ENCODE measurements at places on chromosomes 3 and 15. TPM values are rescaled to one million over a fixed set of nuclear protein-coding genes. Genes with fewer than 3 reads are reported as not detected.
A peak's percentile ranks its signal among the peaks of the same experiment; 100 is the strongest.

Gene SLC15A2
- total RNA-seq: 0.40 TPM

DNA sequence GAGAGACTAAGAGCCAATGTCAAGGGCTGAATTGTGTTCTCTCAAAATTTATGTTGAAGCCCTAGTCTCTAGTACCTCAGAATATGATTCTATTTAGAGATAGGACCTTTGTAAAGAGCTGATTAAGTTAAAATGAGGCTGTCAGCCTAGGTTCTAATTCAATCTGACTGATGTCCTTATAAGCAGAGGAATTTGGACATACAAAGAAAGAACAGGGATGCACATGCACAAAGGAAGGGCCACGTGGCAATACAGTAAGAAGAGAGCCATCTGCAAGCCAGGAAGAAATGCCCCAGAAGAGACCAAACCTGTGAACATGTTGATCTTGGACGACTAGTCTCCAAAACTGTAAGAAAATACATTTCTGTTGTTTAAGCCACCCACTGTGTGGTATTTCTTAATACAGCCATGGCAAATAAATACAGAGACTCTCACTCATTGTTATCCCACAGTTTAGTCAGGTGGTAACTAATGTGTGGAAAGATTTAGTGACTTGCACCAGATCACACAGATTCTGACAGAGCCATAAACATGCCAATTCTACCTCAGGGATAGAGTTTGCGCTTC, 652.2 kb downstream of the NAALADL2 start:
- no peak overlapping the region for H3K27ac ChIP-seq
- no peaks in the 10 kb centered on the region for H3K4me1 ChIP-seq
- no peak for DNase-seq

Gene MNS1
- total RNA-seq: 2.5 TPM

Gene SLC24A1
- total RNA-seq: 14.8 TPM

DNA sequence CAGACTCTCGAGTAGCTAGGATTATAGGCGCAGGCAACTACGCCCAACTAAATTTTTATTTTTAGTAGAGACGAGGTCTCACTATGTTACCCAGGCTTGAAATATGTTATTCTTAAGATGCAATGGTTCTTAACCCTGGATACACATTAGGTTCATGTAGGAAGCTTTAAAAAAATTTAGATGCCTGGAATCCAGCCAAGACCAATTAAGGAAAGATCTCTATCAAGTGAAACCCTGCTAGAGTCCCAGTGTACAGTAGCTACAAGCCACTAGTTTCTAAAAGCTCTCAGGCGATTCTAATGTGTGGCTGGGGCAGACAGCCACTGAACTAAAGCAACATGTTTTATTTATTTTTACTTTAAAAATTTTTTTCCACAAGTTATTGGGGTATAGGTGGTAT, 33.2 kb downstream of the TRIM69 start:
- DNase-seq: no peak
- no peaks in the 10 kb centered on the region for H3K4me1 ChIP-seq
- no peak overlapping the region for H3K27ac ChIP-seq
- no peak overlapping the region for H3K4me3 ChIP-seq
- H3K27me3 ChIP-seq: peaks cover 23% of the 10 kb centered on the region

GRCh38 chr15:64381000-64381751, at the start of gene PCLAF:
Gene PCLAF (minus strand): TSS chr15:64381441. CDS start chr15:64381371, 70 bp downstream.
- peak within 1 kb of the TSS; percentile 44 for H3K27ac ChIP-seq
- no peaks in the 10 kb centered on the region for H3K36me3 ChIP-seq
- peak; percentile 96 for DNase-seq
- peak within 1 kb of the TSS; percentile 82 for H3K4me3 ChIP-seq
- H3K4me1 ChIP-seq: peaks cover 36% of the 10 kb centered on the region

DNA sequence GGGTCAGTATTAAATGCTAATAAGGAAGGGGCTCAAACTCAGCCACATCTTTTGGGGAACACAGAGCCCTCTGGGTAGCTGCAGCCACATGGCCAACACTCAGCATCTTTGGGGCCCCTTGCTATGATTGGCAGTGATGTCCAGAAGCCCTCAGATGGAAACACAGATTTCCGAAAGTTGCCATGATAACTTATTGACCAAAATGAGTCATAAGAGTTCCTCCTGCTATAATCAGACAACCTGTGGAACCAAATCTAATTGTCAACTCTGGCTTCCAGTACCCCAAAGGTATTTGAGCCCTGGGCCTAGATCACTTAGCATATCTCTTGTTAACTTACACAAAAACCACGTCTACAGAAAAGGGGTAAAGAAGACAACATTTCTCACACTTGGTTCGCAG, 392.2 kb downstream of the KCNH8 start:
- no peaks in the 10 kb centered on the region for H3K27me3 ChIP-seq
- H3K27ac ChIP-seq: no peak overlapping the region
- no peaks in the 10 kb centered on the region for H3K36me3 ChIP-seq
- DNase-seq: no peak
- no peaks in the 10 kb centered on the region for H3K4me1 ChIP-seq

DNA sequence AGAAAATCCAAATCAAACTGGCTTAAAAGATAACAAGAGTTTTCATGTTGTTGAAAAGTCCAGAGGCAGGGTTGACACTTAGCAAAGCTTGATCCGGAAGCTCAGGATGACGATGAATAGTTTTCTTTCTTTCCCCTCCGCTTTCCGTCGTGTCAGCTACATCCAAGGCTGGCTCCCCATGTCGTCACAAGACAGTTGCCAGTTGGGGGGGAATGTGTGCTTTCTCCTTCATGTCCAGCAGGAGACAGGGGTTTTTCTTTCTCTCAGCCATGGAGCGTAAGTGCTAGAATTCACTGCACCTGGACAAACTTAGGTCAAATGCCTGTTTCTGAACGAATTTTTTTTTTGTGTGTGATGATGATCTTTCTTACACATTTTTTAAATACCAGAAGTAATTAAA, 273.8 kb upstream of the RGMA start:
- no peaks in the 10 kb centered on the region for H3K36me3 ChIP-seq
- DNase-seq: no peak
- H3K4me3 ChIP-seq: no peak overlapping the region

Gene CIDEC
- not detected for total RNA-seq

DNA sequence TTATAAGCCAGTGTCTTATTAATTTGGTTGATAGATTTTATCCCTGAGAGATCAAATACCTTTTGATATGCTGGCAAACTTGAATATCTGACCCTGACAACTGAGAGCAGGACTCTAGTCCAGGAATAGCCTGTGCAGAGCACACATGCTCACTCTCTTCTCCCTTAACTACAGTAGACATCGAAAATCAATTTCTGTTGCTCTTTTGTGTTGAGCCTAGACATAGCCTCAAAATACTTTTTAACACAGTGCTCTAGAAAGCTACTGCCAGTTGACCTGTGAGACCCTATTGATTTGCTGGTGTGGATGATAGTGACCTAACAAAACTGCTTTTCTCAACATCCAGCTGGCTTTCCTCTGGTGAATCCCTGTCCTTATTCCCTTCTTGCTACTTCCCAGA, 86.4 kb upstream of the ANKRD28 start:
- no peak overlapping the region for H3K4me3 ChIP-seq
- no peaks in the 10 kb centered on the region for H3K4me1 ChIP-seq
- peaks cover 5% of the 10 kb centered on the region for H3K27me3 ChIP-seq
- DNase-seq: no peak

Gene CD200R1
- total RNA-seq: not detected
